ENCODE measurements at places on chromosomes 7 and 10.

DNA sequence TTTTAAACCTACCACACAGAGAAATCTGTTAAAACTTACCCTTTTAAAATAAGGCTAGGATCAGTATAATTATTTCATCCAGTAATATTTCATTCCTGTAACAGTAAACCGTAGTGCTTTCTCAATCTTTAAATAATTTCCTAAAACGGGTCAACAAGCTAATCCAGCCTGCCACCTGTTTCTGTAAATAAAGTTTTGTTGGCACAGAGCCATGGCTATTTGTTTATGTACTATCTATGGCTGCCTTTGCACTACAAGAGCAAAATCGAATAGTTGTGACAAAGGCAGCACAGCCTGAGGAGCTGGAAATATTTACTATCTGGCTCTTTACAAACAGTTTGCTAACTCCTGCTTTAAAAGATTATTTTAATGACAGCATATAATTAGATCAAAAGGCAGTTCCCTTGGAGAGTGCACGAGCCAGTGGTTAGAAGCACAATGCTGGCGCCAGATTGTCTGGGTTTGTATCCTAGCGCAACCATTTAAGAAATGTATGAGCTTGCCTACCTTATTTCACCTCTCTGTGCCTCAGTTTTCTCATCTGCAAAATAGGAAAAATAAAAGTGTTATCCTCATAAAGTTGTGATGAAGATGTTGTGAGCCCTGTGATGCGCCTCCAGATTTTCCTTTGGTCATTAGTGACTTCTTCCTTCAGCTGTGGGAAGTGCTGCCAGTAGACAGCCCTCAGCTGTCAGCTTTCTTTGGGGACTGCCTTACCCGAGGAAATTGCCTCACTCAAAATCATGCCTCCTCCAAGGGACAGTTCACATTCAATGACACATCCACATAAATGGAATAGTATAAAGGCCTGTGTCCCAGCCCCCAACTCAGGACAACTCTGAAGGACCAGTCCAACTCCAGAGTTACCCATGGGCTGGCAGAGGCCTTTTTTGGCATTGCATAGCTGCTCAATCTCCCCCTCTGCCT lies 11.8 kb upstream of the MIOS start:
- DNase-seq = no peak

DNA sequence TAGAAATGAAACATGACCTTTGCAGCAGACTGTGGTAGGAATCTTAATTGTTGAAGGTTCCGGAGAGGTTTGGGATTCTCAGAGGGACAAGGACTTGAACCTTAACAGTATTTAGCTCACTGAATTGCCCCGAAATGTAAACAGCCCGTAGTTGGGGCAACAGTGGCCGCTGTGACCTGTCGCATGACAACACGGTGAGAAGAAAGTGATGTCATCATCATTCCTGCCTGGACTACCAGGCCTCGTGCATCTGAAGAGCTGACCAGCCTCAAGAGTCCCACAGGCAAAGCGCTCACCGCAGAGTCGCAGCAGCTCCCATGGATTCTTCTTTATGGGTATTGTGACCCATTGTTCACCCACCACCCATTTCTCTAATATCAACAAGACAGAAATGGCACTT lies 250.6 kb downstream of the KLF6 start:
- no peak for DNase-seq

- DNase-seq = no peak
These were observed 41.3 kb downstream of the IL2RA start for GRCh38 chr10:6020826-6021225.

- DNase-seq = no peak
These were observed 7.2 kb downstream of the GNB2 start for GRCh38 chr7:100680576-100681271.

- DNase-seq = no peak
These were observed 39.7 kb upstream of the UCN3 start for GRCh38 chr10:5325076-5325475.

GRCh38 chr7:77811516-77812289 lies 13.1 kb downstream of the PHTF2 start:
- DNase-seq = no peak

DNA sequence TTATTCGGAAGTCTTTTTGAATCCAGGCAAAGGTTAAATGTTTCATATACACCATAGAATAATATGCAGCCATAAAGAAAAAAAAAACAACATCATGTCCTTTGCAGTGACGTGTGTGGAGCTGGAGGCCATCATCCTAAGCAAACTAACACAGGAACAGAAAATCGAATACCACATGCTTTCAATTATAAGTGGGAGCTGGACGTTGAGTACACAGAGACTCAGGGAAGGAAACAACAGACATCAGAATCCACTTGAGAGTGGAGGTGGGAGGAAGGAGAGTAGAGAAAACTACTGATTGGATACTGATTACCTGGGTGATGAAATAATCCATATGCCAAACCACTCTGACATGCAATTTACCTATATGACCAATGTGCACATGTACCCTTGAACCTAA lies 293.4 kb downstream of the KLF6 start:
- no peak for DNase-seq

DNA sequence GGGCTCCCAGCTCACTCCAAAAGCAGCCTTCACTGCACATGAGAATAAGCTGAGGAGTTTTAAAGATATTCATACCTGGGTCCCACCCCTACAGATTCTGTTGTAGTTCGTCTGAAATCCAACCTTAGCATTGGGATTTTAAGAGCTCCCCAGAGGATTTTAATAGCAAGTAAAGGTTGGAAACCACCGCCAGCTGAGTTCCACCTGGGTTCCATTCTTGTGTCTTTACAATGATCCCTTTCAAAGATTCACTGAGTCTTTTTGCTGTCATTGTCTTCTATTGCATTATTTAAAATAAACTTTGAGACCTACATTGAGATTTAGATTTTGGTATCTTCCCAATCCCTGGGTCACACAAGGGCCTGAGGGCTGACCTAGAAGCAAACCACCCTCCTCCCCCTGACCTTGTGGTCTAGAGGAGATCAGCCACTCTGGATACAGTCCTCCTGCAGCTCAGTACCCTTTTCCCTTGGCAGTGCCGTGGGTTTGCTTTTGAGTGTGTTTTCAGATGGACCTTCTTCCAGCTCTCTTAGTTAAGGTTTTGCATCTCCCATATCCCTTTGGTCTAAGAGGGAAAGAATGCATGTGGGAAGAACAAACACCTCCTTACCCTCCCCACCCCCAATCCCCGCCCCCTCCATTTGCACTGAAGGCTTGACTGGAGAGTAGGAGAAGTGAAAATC lies 22.6 kb upstream of the SIRT1 start:
- DNase-seq = no peak

- DNase-seq = no peak
These were observed 162.3 kb downstream of the ITGB1 start for GRCh38 chr10:32795598-32796183.

- DNase-seq = no peak
These were observed 3.5 kb downstream of the STK31 start for GRCh38 chr7:23713285-23714149.

DNA sequence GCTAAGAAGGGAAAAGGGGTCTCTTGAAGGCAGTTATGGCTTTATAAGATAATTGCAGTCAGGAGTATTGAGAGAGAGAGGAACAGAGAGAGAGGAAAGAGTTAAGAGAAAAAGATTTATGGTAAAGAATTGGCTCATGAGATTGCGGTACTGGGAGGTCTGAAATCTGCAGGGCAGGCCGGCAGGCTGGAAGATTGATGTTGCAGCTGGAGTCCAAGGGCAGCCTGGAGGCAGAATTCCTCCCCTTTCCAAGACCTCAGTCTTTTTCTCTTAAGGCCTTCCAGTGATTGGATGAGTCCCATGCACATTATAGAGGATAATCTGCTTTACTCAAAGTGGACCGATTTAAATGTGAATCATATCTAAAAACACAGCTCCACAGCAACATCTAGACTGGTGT lies 68.4 kb downstream of the HACD1 start:
- DNase-seq = no peak

GRCh38 chr7:3301449-3301731 lies 338 bp downstream of the SDK1 start:
- DNase-seq = no peak

- DNase-seq = no peak
These were observed 208.9 kb upstream of the INHBA start for GRCh38 chr7:41911792-41912191.

DNA sequence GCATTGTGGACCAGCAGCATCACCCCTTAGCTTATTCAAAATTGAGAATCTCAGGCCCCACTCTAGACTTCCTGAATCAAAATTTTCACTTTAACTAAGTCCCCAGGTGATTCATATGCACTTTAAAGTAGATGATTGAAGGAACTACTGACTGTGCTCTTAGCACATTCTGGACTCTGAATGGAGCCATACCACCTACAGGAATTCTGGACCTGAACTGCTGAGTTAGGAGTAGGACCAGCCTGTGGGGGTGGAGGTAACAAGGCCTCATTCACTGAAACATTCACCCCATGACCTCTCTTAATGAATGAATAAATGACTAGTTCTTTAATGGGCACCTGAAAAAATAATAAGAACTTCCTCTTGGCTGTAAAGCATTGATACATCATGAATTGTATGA lies 7.3 kb downstream of the PDK4 start:
- DNase-seq = no peak

GRCh38 chr10:15169555-15170401 lies 1.3 kb upstream of the NMT2 start:
- peak; percentile 16 for DNase-seq

- DNase-seq = no peak
These were observed 44.7 kb downstream of the DOCK4 start for GRCh38 chr7:112161253-112162141.

GRCh38 chr7:98254951-98255610 lies 3.0 kb upstream of the TECPR1 start:
- no peak for DNase-seq

GRCh38 chr7:105136221-105136620 lies 122.2 kb downstream of the KMT2E start:
- no peak for DNase-seq

DNA sequence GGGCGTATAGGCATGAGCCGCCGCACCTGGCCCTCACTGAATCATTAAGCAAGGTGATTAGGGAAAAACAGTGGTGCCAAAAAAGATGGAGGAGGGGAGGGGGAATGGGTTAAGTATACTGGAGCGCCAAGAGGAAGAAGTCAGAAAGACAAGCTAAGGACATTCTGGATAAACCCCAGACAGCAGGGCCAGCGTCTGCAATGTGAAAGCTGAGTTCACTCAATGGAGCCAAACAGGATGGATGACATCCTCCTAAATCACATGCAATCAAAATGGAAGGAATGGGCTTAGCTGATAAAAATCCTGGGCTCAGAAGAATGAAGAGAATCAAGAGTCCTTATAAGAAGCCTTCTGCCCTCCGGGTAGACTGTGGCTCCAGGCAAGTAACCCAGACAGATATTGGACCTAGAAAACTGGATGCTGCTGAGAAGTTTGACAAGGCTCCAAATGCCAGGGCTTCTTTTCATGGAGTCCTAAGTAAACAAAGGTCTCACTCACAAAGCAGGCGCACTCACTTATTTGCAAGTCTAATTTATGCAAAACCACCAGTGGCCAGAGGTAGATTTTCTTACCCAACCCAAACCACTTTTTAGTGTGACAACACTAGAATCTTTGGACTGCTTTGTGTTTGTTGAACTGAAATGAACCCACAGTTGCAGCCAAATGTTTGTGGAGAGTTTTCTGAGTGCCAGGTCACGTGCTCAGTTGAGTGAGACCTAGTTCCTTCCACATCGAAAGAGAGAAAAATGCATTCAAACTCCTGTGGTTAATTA lies 519.1 kb upstream of the AUTS2 start:
- no peak for DNase-seq

- no peak for DNase-seq
These were observed 1138.6 kb upstream of the SORCS1 start for GRCh38 chr10:108303149-108303548.

DNA sequence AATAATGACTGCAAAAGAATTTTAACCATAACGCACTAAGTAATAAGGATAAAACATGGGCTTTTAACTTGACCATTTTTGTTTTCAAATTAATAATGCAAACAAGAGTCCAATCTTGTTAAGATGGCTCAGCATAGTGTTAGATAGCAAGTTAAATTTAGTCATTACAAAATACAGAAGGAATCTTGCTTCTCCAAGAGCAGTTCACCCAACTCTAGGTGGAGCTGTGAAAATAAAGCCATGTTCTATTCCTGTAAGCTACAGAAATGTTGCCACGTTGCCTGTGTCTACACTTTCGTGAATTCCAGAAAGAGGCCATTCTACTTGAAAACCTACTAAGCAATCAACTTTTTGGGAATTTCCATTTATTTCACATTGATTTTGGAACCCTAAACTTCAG lies 191.9 kb downstream of the SFMBT2 start:
- no peak for DNase-seq

Data from stimulated activated CD4-positive, alpha-beta T cell treated with anti-CD3 and anti-CD28 coated beads, Interleukin-15, amount 100 ng/mL, for 1 hour (primary cell).